ENCODE measurements at places on chromosomes 7 and 10. TPM values are rescaled to one million over a fixed set of nuclear protein-coding genes. Genes with fewer than 3 reads are reported as not detected.

DNA sequence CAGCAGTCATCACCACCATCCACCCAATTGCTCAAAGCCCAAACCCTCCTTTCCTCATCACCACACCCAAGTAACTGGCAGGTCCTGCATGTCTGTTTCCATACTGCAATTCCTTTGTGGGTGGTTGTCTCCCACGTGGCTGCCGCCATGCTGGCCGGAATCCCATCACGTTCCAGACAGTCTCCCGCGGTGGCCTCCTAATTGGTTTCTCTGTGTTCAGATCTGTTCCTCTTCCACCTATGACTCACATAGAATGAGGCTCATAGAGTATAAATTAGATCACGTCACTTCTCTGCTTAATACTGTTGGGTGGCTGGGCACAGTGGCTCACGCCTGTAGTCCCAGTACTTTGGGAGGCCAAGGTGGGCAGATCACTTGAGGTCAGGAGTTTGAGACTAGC lies 813.0 kb downstream of the TYW1 start:
- DNase-seq, result no peak

DNA sequence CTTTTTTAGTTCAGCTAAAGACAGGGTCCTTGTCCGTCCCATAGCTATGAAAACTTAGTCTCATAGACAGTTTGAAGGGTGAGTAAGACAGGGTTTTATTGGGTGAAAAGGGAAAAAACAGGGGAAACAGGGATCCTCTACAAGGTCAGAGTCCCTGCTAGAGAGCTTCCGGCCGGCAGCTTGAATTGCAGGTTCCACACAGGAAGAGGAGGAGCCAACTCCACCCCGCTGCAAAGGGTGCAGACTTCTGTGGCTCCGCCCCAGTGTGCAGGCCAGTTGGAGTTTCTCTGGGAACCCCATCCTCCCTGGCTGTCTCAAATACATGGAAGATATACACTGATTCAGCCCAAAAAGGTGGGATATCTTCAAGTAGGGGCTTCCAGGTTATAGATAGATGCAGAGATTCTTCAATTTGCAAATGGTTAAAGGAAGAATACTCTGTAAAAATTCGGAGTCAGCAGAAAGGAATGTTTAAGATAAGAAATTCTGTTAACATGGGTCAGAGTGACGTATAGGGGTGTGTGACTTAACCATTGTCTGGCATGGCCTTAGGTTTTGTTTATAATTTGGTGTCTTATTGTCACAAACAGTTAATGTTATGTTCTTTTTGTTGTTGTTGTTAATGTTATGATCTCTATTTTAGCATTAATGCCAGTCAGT lies 34.6 kb upstream of the HECW1 start:
- no peak for DNase-seq

DNA sequence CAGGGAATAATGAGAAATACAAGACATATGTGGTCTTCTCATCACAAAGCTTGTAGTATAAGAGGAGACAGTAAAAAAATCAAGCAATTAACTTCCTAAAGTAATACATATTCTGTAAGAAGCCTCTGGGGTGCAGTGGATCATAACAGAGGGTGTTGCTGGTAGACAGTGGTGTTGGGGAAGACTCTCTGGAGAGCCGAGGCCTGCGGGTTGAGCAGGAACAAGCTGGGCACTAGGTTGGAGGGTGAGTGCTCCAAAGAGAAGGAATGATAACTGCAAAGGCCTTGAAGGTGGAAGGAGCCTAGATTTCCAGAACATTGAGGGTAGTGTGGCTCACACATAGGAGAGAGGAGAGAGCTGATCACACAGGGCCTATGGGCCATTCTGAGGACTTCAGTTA lies 1.5 kb downstream of the GIMAP4 start:
- DNase-seq, result no peak

- no peak for DNase-seq
Measured at GRCh38 chr7:10973942-10974911, 555 bp downstream of the PHF14 start.

- DNase-seq, result no peak
Measured at GRCh38 chr7:1598286-1598685, 28.5 kb upstream of the PSMG3 start.

The AKR1C8 gene
- total RNA-seq, result 0.55 TPM

All from upper lobe of right lung (tissue), 1 donor.